Pancreas (tissue), 10 donors: ENCODE measurements at places on chromosomes 13 and 19.

GRCh38 chr13:19910336-19911072 lies 47.1 kb upstream of the ZMYM5 start:
- H3K27ac ChIP-seq: no peak overlapping the region
- no peaks in the 10 kb centered on the region for H3K36me3 ChIP-seq
- H3K27me3 ChIP-seq: no peaks in the 10 kb centered on the region
- no peaks in the 10 kb centered on the region for H3K4me1 ChIP-seq
- DNase-seq: no peak

GRCh38 chr19:20423381-20424197 lies 142.0 kb downstream of the ZNF737 start:
- H3K27me3 ChIP-seq: no peaks in the 10 kb centered on the region
- H3K4me1 ChIP-seq: no peaks in the 10 kb centered on the region
- H3K4me3 ChIP-seq: peak overlapping the region; percentile 65
- no peaks in the 10 kb centered on the region for H3K36me3 ChIP-seq
- H3K27ac ChIP-seq: peak overlapping the region; percentile 88

GRCh38 chr19:10111405-10111811 lies at the start of gene P2RY11:
Gene P2RY11, plus strand, starts transcription at chr19:10111693. Its CDS starts 29 bp downstream, at chr19:10111722.
- H3K27ac ChIP-seq: no peak within 1 kb of the TSS
- H3K4me3 ChIP-seq: no peak within 1 kb of the TSS
- no peaks in the 10 kb centered on the region for H3K27me3 ChIP-seq
- peaks cover 9% of the 10 kb centered on the region for H3K4me1 ChIP-seq
- DNase-seq: peak; percentile 72

DNA sequence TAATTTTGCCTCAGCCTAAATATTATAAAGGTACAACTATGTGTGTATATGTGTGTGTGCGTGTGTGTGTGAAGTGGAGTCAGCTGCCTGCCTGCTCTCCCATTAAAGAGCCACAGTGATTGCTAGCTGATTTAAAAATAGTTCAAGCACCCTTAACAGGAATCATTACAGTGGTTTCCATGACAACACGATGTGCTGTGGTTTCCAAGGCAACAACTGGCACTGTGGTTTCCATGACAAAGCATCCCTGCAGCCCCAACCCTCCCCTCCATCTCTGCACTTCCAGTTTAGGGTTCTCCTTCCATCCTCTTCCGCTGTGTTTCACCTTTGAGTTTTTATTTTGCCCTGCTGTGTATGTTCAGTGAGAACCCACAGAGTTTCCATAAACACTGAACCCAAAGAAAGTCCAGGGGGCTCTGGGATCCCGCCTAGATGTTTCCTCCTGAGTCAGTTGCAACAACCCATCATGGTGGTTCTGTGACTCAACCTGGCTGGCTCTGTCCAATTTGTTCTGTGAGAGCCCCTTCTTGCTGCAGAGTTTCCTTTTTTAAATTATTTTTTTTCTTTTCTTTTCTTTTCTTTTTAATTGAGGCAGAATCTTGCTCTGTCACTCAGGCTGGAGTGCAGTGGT lies 7.1 kb upstream of the PNMA8A start:
- no peaks in the 10 kb centered on the region for H3K36me3 ChIP-seq
- no peak overlapping the region for H3K4me3 ChIP-seq
- H3K27me3 ChIP-seq: no peaks in the 10 kb centered on the region

GRCh38 chr13:22944378-22944777 lies 236.4 kb upstream of the SGCG start:
- H3K4me1 ChIP-seq: no peaks in the 10 kb centered on the region
- no peak overlapping the region for H3K27ac ChIP-seq
- H3K27me3 ChIP-seq: no peaks in the 10 kb centered on the region
- no peaks in the 10 kb centered on the region for H3K36me3 ChIP-seq
- no peak for DNase-seq

- H3K27ac ChIP-seq: no peak overlapping the region
- no peaks in the 10 kb centered on the region for H3K36me3 ChIP-seq
- H3K27me3 ChIP-seq: no peaks in the 10 kb centered on the region
- no peak overlapping the region for H3K4me3 ChIP-seq
Observed at GRCh38 chr13:91360246-91360751, 12.8 kb downstream of the MIR17HG start.
